Coronary artery (tissue), 2 donors: ENCODE measurements at places on chromosomes 5 and 9.
A peak's percentile ranks its signal among the peaks of the same experiment; 100 is the strongest.

GRCh38 chr9:123058834-123059233, 25.4 kb downstream of the GPR21 start:
- no peak for DNase-seq

DNA sequence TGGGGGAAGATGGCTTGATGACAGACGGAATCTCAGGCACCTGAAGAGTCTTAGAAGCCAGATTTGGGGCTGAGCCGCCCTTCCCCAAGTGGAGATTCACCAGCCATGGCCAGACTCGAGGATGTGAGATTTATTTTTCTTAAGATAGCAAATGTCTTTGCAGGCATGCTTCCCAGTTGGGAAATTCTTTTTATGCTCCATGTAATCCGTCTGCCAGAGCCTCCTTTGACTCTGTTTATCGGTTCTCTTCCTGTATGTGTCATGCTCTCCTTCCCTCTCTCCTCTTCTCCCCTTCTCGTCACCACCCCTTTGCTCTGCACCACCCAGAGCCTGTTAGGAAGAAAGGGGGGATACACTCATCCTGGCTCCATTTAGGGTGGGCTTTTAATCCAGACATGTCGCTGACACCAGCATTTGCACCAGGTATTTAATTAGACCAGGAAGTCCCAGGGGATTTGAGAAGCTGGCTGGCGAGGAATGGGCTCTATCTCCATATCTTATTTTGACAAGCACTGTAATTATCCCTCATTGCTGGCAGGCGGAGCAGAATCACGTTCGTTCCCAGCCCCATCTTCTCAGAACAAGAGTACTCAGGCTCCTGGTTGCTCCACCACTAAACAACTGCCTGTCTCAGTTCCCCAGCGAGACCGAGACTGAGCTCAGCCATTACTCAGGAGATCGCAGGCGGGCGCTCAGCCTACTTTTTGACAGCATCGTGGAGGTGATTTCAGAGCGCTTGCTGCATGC, 50.9 kb downstream of the KCNIP1 start:
- DNase-seq, result peak; percentile 56

GRCh38 chr5:11599499-11599898, 304.7 kb downstream of the CTNND2 start:
- DNase-seq, result no peak

- no peak for DNase-seq
Observed at GRCh38 chr5:96778409-96778808, 29.3 kb downstream of the ERAP1 start.

GRCh38 chr9:109097146-109097545, 22.6 kb downstream of the TMEM245 start:
- no peak for DNase-seq

DNA sequence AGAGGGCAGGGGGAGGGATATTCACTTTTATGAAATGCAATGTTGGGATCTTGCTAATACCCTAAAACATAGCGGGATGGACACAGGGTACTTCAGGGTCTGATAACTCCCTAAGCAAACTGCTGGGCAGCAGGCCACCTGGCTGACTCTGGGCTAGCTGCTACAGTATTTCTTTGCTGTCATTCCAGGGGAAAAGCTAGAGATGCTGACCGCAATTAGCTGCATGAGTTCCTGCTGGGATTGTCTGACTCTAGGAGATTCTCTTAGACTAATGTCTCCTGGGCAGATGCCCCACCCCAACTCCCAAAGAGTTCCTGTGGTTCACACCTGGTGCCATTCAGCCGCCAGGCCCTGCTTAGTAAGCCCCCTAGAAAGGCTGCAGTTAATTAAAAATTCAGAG, 69.9 kb downstream of the PSAT1 start:
- no peak for DNase-seq

DNA sequence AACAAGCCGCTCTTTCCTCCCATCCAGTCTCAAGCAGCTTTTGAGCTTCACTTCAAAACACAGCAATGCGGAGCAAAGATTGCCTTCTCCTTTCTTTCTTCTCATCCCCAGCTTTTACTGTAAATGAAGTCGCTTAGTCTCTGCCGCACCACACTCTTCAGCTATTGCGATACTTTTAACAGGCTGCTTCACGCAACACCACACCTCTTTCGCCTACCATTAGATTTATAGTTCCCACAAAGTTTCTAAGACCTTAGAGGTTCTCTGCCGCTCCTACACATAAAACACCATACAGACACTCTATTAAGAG, 711 bp downstream of the PGGT1B start:
- no peak for DNase-seq

- DNase-seq, result no peak
Observed at GRCh38 chr9:33714989-33715388, 80.4 kb upstream of the PRSS3 start.

DNA sequence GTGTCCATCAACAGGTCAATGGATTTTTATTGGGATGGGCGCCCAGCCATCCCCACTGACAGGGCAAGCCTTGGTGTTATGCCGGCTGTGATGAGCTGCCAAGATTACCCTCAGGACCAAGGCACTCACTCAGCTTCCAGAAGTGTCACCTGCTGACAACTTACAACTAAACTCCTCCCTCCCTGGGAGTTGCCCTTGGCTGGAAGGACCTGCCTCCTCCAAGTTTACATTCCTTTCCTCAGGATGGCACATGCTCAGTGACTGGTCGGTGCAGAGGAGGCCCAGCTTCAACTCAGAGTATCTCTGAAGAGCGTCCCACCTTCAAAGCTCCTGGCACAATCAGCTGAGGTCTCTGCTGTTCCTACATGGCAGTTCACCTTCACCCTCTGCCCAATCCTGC, 52.5 kb upstream of the ZBTB43 start:
- no peak for DNase-seq

DNA sequence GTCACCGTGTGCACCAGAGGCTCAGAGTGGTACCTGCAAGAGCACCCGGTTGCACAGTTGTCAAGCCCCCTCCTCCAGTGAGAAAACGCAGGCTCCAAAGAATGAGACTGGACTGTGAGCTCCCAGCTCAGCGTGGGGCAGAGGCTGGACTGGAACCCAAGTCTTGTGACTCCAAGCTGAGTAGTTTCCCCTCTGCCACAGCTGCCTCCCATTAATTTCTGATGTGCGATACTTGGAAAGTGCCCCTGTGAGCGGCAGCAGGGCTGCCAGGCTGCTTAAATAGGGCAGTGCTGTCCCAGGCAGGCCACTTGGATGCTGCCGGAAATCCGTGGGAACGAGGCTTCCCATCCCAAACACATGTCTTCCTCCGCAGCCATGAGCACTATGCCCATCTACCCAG, 62.2 kb upstream of the ANGPTL2 start:
- DNase-seq, result no peak

GRCh38 chr5:161804263-161804662, 43.7 kb upstream of the GABRA1 start:
- DNase-seq, result no peak

- DNase-seq, result no peak
Observed at GRCh38 chr5:83731638-83732037, 11.0 kb upstream of the HAPLN1 start.

- no peak for DNase-seq
Observed at GRCh38 chr5:169169783-169170182, 131.2 kb downstream of the SLIT3 start.

GRCh38 chr9:98017306-98017705, 34.2 kb downstream of the ANP32B start:
- DNase-seq, result no peak

DNA sequence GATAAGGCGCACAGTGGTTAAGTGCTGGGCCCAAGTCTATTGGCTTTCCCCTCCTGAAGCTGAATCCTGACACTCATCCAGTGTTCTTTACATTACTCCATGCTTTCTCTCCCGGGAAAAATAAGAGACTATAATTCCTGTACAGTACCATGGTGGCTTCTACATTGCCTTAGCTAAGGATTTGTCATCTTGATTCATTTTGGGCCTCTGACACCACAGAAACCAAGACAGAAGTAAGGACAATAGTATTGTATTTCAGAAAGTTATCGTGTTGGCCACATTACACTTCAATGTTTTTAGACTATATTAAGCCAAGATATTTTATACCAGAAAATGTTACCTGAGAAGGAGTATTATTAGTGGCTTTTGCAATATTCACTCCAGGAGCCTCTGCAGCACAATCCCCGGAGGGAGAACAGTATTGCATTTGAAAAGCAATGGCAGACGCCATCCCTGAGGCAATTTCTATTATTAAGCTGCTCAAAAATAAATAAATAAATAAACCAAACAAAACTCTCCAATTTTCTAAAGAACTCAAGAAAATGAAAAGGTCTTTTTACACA, 267.9 kb downstream of the ENC1 start:
- DNase-seq, result peak; percentile 5
